ENCODE measurements at places on chromosomes 2 and 18.

GRCh38 chr18:37412829-37413228 is 152.8 kb downstream of the CELF4 start:
- DNase-seq, result no peak

DNA sequence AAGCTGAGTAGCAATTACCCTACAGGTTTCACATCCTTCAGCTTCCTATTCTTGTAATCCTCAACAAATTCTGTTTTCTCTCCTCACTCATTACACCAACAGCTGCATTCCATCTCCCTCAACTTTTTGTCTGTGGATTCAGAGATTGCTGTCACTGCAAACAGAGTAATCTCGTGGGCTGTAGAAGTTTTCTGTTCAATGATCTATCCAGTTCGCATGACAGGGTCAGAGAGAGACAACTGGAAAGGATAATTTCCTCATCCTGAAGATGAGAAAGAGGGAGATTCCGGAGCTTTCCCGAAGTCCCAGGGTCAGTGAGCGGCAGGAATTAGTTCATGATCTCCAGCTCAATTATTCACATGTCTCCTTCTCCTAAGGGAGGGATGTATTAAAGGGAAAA is 75.7 kb downstream of the MYO5B start:
- DNase-seq, result no peak

DNA sequence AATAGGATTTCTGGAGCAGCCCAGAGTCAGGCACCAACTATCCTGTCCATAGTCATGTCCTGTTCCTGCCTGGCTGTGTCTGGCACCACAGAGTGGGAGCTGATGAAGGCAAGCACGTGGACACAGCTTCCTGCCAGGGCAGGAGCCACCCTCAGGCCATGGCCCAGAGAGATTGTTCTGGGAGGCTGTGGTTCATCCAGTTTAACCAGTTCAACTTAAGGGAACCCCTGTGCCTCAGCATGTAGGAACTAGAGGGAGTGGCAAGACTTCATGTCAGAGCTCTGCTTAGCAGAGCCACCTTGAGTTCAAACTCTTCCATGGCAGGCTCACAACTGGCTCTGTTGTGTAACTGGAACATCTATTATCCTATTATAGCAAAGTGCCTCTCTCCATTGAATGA is 73.2 kb upstream of the NCKAP5 start:
- DNase-seq, result no peak

- DNase-seq, result no peak
These were observed 84.2 kb downstream of the KLHL29 start for GRCh38 chr2:23469142-23469540.

Data from brain pericyte (primary cell).